ENCODE measurements at places on chromosomes 2 and 18.

GRCh38 chr2:42359304-42359964 is 1.6 kb downstream of the COX7A2L start:
- DNase-seq: no peak

GRCh38 chr2:33680644-33681363 is 81.7 kb upstream of the FAM98A start:
- DNase-seq: no peak

- peak; percentile 81 for DNase-seq
These were observed 34.7 kb downstream of the NAPG start for GRCh38 chr18:10560452-10561045.

- DNase-seq: peak; percentile 18
These were observed 234.2 kb downstream of the TTC32 start for GRCh38 chr2:19667536-19667949.
